ENCODE measurements at places on chromosomes 3 and 15.

- no peak for DNase-seq
These were observed 242.2 kb downstream of the ABHD5 start for GRCh38 chr3:43932921-43933320.

DNA sequence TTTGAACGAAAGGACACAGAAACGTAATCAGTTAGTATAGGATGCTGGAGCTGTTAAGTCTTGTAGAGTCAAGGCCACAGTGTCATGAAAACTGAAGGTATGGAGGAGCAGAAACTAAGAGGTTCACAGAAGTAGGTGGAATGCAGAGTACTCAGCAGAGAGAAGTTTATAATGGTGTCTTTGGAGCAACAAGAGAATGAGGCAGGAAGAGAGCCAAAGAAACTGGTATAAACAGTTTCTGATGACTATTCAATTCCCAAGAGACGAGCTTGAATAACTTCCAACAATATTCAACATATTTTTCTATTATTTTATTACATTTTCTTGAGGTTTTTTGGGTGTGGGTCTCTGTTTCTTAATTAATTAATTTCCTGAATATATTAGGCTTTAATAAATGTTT is 29.6 kb downstream of the GALK2 start:
- no peak for DNase-seq

DNA sequence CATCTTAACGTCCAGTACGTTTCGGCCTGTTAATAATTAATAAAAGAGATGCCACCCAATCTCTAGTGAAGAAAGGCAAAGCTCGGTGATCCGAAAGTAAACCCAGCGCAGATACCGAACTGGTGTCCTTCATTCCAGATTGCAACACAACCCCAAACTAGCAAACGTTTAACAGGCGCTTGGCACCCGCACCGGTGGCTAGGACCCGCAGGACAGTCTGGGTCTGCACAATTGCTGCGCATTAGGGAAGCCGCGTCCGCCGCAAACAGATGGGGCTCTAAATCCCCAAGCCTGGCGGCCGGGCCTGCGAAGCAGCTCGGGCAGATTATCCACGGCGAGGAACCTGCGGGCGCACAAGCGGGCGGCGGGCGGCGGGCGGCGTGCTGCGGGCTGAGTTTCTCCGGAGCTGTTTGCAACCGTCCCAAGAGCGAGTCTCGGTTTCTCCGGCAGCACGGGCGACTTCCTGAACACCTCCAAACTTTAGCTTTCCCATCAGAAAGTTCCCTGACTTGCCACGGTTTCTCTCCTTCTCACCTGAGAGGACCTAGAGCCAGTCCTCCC is 112.1 kb upstream of the ICE2 start:
- DNase-seq = peak; percentile 38

DNA sequence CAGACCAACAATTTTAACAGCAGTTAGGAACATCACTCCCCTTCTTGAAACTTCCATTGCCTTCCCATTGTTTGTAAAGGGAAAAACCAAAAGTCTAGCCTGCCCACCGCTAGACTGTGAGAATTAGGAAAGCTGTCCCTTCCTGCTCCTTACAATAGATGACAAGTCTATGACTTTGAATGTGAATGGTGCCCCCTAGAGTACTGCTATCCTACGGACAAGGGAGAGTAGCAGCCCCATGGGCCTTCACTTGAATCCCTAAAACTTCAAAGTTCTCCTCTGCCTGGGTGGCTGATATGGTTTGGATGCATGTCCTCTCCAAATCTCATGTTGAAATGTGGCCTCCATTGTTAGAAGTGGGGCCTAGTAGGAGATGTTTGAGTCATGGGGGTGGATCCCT is 41.0 kb upstream of the FSIP1 start:
- no peak for DNase-seq

GRCh38 chr3:54123003-54123775 is 837 bp downstream of the CACNA2D3 start:
- no peak for DNase-seq

- no peak for DNase-seq
These were observed 22.2 kb upstream of the IQSEC1 start for GRCh38 chr3:13095408-13095937.

GRCh38 chr3:27642796-27643195 is 79.3 kb downstream of the EOMES start:
- no peak for DNase-seq

- no peak for DNase-seq
These were observed 8.5 kb upstream of the HACD2 start for GRCh38 chr3:123593381-123593780.

- DNase-seq = no peak
These were observed 110.0 kb upstream of the DLG1 start for GRCh38 chr3:197408177-197408957.

DNA sequence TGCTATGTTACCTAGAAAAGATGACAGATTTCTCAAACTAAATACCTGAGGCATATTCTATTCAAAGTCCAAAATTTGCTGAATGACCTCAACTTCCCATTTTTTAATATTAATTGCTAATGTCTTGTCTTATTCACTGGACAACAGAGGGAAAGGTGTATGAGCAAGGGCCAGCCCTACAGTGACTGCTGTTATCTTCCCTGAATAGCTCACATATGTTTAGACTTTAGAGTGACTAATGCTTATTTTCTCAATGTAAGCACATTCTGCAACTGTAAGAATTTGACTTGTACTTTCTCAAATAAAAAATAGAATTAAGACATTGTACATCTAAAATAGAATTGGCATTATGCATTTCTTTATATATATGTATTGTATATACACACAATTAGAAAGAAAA is 26.5 kb upstream of the AADACL2 start:
- no peak for DNase-seq
